ENCODE measurements at places on chromosomes 12 and 14.
A peak's percentile ranks its signal among the peaks of the same experiment; 100 is the strongest.

- DNase-seq = no peak
Observed at GRCh38 chr12:18895946-18896345, 158.0 kb downstream of the CAPZA3 start.

- DNase-seq = no peak
Observed at GRCh38 chr14:52442166-52442565, 110.1 kb downstream of the TXNDC16 start.

- DNase-seq = no peak
Observed at GRCh38 chr12:1845427-1845826, 25.1 kb downstream of the LRTM2 start.

GRCh38 chr12:70052931-70053497 lies 190.2 kb upstream of the CNOT2 start:
- DNase-seq = peak; percentile 69

DNA sequence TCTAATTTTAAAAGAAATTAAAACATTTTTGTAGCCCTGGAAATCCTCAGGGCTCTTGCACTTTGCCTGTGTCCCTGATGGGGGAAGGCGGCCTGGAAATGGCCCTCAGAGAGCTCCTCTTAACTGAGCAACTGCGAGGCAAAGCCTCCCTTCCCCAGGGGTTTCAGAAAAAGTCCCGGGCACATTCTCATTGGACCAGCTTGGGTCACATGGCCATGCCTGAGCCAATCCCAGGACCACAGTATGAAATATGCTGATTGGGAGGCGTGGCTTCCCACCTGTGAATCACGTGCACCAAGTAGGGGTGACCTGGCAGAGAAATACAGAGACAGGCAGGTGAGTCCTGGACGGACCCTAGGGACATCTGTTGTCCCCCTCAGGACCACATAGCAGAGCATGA lies 90.4 kb upstream of the SFSWAP start:
- DNase-seq = no peak

DNA sequence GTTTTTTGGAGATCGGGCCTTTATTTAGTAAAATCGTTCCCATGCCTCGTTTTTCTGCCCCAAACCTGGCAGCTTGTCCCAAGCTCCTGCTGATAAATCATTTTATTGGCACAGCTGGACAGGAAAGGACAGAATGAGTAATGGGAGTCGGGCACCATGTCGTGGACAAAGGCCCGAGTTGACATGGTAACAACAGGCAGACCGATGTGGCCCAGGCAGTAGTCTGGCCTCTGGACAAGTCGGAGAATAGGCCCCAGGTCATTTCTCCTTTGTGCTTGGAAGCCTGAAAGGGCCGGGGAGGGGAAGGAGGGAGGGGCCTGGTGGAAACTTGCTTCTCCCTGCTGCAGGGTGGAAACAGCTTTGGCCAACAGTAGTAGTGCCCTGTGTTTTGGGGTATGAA lies 234.9 kb downstream of the SUDS3 start:
- DNase-seq = no peak

DNA sequence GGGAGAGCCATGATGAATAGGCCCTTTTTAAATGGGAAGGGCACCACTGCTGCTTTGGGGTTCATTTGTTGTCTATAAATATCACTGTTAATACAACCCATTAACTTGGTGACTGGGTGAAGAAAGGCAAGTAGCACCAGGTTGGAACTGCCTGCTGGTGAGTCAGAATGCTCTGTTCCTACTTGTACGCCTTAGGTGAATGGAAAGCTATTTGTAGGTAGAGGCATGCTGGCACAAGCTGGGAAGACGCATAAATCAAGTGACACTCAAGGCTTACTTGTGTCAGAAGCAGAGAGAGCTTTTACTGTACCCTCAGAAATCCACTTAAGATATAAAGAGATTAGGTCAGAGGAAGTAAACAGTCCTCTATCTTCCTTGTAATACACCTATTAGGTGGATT lies 142.5 kb downstream of the TMX1 start:
- DNase-seq = no peak

GRCh38 chr14:87995500-87996290 lies 2.7 kb upstream of the GALC start:
- DNase-seq = peak; percentile 39

- no peak for DNase-seq
Observed at GRCh38 chr12:63313139-63313538, 162.1 kb upstream of the AVPR1A start.

DNA sequence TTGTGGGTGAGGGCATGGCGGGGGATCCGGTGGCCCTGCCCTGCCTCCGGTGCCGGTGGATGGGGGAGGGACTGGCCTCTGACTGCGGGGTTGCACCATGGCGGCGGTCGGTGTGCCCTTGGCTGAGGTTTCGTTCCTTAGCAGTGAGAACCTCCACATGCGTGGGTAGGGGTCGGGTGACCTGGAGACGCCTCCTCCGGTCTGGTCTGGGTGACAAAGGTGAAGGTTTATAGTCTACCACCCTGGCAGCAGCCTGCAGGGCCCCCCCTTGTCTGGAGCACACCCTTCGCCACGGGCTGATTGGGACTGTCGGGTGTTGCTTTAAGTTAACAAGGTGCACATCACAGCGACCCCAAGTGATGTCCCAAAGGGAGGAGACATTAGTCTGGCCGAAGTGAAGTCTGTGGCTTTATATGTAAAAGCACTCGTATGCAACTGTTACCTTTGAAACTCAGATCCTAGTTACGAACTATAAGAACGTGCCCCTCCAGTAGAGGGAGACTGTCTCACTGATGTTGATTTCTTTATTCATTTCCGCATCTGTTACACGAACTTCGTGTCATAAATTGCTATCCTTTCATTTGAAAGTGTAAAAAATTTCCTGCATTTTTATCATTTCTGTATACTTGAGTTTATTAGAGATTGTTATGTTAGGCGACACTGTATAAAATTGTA lies 74.4 kb downstream of the WDR20 start:
- DNase-seq = no peak

- DNase-seq = no peak
Observed at GRCh38 chr12:104701756-104702155, 245.0 kb downstream of the CHST11 start.

DNA sequence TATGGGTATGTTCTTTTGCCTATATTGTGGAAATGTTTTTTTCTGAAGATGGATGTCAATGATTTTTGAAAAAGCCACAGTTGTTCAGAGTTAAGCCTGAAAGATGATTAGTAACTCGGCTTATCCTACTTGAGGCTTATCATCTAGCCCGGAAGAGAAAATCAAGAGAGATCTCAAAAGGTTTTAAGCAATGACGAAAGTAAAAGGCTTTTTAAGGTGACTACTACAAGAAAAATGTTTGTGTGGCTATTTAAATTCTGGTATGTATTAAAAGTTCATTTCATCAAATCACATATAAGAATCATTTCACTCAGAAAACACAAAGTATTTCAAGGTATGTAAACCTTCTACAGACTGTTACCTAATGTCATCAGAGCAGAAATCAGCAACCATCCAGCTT lies 40.2 kb downstream of the HEATR5A start:
- no peak for DNase-seq

- peak; percentile 81 for DNase-seq
Observed at GRCh38 chr12:107607464-107608392, 77.9 kb upstream of the PWP1 start.

All from inflammatory macrophage treated with lipopolysaccharide for 1 hour (primary cell).